ENCODE measurements at places on chromosomes 2 and 18.

GRCh38 chr2:77807531-77808215, 285.5 kb upstream of the LRRTM4 start:
- DNase-seq, result no peak

GRCh38 chr18:6661692-6662415, 67.7 kb upstream of the ARHGAP28 start:
- DNase-seq, result no peak

DNA sequence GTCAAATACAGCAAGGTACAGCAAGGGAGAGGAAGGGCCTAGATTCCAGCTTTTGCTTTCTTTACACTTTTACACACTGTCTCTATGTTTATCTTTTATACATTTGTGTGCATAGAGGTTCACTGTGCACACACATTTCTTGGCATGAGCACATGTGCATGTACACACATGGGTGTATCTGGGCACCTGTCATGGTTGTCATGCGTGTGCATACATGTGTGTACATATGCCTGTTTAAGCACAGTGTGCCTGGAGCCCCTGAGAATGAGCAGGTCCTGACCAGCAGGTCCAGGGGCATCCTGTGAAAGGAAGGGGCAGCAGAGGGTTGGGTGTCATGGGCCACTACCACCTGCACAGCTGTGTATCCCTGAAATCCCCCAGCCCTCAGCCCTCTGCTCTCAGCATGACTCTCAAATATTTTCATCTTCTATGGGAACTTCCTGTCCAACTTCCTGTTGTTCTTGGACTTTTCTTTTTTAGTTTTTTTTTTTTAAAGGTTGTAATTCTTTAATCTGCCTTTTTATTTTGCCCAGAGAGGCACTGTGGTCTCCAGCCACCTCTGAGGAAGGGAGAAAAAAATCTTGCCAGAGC, 97.0 kb upstream of the EPAS1 start:
- DNase-seq, result no peak

- no peak for DNase-seq
Measured at GRCh38 chr2:237445611-237446337, 31.8 kb upstream of the COL6A3 start.

- DNase-seq, result no peak
Measured at GRCh38 chr2:186693446-186693832, 421 bp upstream of the FAM171B start.

DNA sequence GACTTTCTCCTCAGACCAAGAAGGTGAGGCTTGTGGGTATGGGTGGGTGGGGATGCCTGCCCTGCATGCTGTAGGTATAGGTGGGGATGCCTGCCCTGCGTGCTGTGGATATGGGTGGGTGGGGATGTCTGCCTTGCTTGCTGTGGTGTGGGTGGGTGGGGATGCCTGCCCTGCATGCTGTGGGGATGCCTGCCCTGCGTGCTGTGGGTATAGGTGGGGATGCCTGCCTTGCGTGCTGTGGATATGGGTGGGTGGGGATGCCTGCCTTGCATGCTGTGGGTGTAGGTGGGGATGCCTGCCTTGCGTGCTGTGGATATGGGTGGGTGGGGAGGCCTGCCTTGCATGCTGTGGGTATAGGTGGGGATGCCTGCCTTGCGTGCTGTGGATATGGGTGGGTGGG, 278.4 kb downstream of the NEDD4L start:
- no peak for DNase-seq

DNA sequence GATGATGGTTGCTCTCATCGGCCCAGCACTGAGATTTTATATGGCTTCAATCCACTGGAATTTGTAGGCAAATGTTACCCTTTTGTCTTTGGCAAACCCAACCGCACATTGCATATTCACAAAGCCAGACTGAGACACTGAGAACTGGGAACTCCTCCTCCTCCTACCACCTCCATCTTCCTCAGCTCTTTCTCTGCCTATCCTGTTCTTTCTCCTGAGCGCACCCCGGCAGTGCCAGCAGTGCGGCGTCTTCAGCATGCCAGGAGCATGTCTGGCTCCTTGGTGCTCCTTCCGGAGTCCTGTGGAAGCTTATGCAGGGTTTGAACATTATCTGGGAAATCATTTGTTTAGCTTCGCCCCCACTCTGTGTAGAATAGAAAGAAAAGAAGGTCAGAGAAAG, 50.8 kb downstream of the TRIB2 start:
- DNase-seq, result no peak

DNA sequence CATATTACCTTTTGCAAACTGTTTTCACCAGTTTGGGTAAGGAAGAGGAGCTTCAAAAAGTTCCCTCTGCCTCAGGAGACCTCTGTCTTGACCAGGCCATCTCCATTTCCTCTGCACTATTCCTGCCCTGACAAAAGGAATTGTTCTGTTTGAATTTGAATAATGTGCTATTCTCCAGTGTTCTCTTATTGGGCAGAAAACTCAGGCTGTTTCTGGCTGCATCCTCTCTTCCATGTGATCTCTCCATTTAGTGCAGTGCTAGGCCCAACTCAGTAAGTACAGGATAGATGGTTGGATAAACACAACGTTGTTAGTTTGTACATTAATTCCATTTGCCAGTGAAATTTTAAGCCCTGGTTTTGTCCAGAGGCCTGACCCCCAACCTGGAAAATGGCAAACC, 102.2 kb upstream of the CELF4 start:
- no peak for DNase-seq

DNA sequence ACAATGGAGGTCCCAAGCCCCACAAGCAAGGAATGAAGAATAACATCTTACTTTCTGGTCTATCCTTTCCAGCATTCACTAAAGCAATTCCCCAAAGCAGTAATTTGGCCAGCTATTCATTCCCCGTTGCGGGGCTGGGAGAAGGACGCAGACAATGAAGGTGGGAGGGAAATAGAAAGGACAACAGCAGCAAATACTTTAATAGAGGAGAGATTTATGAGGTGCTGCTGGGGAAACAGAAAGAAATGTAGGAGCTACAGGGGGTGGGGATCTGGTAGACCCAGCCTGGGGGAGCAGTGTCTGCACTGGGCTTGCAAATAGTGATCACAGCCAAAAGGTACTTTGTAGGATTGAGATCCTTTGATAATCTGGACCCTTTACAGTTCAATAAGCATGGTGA, 13.9 kb upstream of the ATL2 start:
- DNase-seq, result no peak

- DNase-seq, result no peak
Measured at GRCh38 chr2:72220170-72220569, 72.5 kb upstream of the CYP26B1 start.

DNA sequence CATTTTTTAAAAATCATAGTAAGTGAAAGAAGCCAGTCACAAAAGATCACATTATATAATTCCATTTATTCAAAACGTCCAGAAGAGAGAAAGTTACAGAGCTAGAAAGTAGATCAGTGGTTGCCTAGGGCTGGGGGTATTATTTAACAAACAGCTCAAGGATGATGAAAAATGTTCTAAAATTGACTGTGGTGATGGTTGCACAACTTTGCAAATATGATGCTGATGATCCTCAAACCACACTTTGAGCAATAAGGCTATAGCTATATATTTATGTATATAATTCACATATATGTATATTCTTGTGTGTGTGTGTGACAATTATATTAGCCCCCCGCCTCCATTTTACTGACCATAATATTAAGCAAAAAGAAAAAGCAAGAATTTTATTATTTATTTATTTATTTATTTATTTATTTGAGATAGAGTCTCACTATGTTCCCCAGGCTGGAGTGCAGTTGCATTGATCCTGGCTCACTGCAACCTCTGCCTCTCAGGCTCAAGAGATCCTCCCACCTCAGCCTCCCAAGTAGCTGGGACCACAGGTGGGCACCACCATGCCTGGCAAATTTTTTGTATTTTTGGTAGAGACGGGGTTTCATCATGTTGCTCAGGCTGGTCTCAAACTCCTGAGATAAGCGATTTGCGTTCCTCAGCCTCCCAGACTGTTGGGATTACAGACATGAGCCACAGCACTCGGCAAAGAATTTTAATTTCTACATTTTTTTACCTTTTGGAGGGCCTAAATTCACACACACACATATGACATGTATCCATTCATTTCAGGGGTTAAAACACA, 1.9 kb downstream of the WDR12 start:
- no peak for DNase-seq

GRCh38 chr18:25446972-25447371, 95.0 kb upstream of the ZNF521 start:
- DNase-seq, result no peak

GRCh38 chr2:157764386-157764785, 111.7 kb downstream of the ACVR1 start:
- DNase-seq, result no peak

- no peak for DNase-seq
Measured at GRCh38 chr2:219954331-219954730, 326.9 kb downstream of the SLC4A3 start.

DNA sequence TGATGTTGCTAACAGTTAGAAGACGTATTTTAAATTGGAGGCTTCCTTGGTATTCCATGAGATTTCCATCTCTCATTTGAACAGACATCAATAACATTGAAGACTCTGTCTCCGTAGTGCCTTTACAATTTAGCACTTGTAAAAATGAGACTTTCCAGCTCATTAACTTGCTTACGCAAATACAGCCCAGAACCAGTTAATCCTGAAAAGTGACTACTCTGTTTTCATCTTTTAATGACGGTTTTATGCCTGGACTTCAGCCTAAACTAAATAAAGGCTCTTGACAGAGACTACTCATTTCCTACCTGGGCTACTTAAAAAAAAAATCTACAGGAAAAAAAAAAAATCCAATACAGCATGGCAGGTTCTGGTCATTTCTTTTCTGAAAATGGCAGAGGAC, 148.6 kb downstream of the LRATD1 start:
- DNase-seq, result no peak

GRCh38 chr2:149885468-149885867, 297.9 kb upstream of the MMADHC start:
- DNase-seq, result no peak

DNA sequence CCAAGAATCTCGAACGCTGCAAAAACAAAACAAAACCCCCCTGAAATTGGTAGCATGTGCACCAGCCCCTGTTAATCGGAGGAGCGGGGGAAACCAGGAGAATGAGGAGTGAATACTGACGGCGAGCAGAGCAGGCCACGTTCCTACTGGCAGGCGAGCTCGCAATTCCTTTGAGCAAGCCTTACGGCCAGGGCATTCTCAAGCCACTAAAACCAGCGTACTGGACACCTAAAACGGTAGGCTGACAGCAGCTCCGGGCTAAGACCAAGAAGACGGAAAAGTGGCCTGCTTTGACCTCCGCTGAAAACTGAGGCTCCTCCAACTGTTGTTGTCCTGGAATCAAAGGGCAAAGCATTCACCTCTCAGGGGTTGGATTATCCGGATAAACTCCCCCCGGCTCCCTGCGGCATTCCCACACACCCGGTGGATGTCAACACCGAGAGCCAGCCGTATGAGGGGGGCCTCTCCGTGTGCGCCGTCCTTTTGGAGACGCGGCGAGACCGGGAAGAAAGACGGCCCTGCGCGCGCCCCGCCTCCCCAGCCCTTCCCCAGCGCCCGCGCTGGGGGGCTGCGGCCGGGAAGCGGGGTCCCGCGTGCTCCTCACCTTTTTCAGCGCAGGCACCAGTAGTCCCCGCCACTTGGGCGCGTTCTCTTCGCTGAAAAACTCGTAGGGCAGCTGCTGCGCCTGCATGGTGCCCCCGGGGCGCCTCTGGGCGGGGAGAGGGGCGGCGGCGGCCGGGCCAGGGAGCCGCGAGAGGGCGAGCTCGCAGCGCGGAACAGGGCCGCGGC, 925 bp downstream of the SOS1 start:
- DNase-seq, result peak; percentile 80
